ENCODE measurements at places on chromosomes 4 and X. TPM values are rescaled to one million over a fixed set of nuclear protein-coding genes. Genes with fewer than 3 reads are reported as not detected.

The GPRIN3 gene
- under 0.01 TPM for total RNA-seq

The SRP72 gene
- total RNA-seq: 72.8 TPM

The AMTN gene
- 1.9 TPM for total RNA-seq

The GIMD1 gene
- total RNA-seq: not detected

The SHROOM4 gene
- 0.43 TPM for total RNA-seq

The UGT2A3 gene
- 6.0 TPM for total RNA-seq

The SLC49A3 gene
- 0.96 TPM for total RNA-seq

The RASGEF1B gene
- 15.9 TPM for total RNA-seq

The TDO2 gene
- under 0.01 TPM for total RNA-seq

The NXF2B gene
- not detected for total RNA-seq

The PPP2R2C gene
- 3.6 TPM for total RNA-seq

The CXorf65 gene
- total RNA-seq: not detected

The HSFX3 gene
- not detected for total RNA-seq

The MGAT4D gene
- not detected for total RNA-seq

The SPP1 gene
- 2.3 TPM for total RNA-seq

The FAM53A gene
- 3.6 TPM for total RNA-seq

The TMEM31 gene
- total RNA-seq: not detected

The FAM9C gene
- not detected for total RNA-seq

The FAM184B gene
- total RNA-seq: not detected

The SPOCK3 gene
- 0.64 TPM for total RNA-seq

The PCSK1N gene
- 0.21 TPM for total RNA-seq

The CABS1 gene
- total RNA-seq: not detected

The CD40LG gene
- total RNA-seq: not detected

The TMEM35A gene
- not detected for total RNA-seq

The GCNA gene
- total RNA-seq: 0.72 TPM

The ATOH1 gene
- total RNA-seq: not detected

The TREX2 gene
- total RNA-seq: 3.4 TPM

The MYOZ2 gene
- not detected for total RNA-seq

The TXLNG gene
- total RNA-seq: 7.0 TPM

The WDFY3 gene
- 53.3 TPM for total RNA-seq

The BMP3 gene
- total RNA-seq: under 0.01 TPM

The STOX2 gene
- total RNA-seq: 4.5 TPM

The ALAS2 gene
- not detected for total RNA-seq

The GYPB gene
- not detected for total RNA-seq

All from tracheal epithelial cell (primary cell).